ENCODE measurements at places on chromosomes 13 and 19. TPM values are rescaled to one million over a fixed set of nuclear protein-coding genes. Genes with fewer than 3 reads are reported as not detected.

DNA sequence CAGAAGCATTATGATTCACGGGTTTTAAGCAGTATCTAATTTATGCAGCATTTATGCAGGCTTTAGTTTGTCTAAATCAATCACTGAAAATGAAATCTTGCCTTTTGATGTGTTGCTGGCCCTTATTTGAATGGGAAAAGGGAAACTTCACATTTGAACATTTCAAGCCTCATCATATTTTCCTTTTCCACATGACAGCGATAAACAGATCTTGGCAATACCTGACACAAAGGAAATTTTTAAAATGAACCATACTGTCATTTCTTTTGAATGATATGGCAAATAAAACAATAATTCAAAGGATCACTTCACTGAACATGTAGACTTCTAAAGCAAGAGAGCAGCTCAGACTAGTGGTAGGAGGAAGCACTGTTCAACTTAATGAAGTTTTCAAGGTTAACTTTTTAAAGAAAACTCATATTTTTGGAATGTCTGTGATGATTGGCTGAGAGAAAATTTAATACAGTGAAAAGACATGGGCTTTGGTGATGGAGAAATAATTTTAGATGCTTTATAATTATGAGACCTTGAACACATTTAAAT lies 198.1 kb downstream of the OXGR1 start:
- DNase-seq = no peak

DNA sequence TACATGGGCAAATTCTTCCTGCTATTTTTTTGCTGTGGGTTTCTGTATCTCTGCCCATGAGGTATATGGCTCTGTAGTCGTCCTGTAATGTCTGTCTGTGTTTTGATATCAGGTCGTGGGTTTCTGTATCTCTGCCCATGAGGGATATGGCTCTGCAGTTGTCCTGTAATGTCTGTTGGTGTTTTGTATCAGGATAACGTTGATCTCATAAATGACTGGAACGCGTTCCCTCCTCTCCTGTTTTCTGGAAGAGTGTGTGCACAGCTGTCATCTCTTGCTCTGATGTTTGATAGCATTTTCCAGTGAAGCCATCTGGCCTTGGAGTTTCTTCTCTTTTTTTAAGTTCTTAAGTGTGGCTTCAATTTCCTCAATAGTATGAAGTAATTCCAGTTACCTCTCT lies 57.2 kb downstream of the SOX1 start:
- no peak for DNase-seq

GRCh38 chr13:38308736-38309135 lies 40.9 kb upstream of the UFM1 start:
- no peak for DNase-seq

- DNase-seq = no peak
Measured at GRCh38 chr13:56988543-56988942, 152.2 kb upstream of the PRR20A start.

DNA sequence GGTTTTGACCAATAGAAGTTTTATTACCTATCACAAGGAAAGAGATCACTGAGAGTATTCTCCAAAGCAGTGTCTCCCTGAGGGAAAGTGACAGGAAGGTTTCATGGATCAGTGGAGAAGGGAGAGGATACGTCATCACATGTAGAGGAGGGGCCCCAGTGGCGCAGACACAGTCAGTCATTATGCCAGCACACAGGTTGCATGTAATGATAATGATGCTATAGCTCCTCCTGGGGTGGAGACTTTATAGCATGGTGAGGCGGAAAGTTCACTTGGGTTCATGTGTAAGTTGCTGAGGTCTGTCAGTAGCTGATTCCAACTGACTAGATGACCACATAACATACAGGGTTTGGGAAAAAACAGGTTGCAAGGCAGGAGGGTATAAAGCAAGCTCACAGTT lies 88.8 kb downstream of the FNDC3A start:
- DNase-seq = no peak

GRCh38 chr19:30864391-30865215 lies 484.6 kb downstream of the TSHZ3 start:
- DNase-seq = no peak

GRCh38 chr13:109577191-109577700 lies 209.1 kb downstream of the IRS2 start:
- DNase-seq = no peak

The COMP gene
- total RNA-seq = not detected

The BRSK1 gene
- 81.1 TPM for total RNA-seq

Measured in frontal cortex (tissue), 4 donors.